ENCODE measurements at places on chromosomes 4 and X.

- no peak for DNase-seq
Observed at GRCh38 chr4:152165846-152166245, 370.0 kb downstream of the FBXW7 start.

DNA sequence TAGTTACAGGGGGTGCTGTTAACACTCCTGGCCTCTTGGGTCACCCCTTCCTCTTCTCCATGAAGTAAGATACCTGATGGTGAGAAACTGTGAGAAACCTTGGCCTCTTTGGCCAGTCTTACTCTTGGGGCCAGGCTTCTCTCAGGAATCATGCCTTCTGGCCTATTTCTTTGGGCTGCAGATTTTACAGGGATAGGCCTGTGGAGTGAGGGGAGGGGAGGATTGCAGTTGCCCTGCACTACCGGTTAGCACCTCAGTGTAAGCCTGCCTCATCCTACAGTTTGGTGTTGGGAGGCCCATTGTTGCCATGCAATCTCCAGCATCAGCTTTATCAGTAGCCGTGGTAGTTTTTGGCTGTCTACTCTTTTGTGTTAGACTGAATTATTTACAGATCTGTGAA, 7.6 kb upstream of the PGRMC2 start:
- DNase-seq = no peak

- DNase-seq = no peak
Observed at GRCh38 chr4:16788868-16789267, 109.6 kb downstream of the LDB2 start.

- no peak for DNase-seq
Observed at GRCh38 chrX:119206203-119206602, 29.9 kb upstream of the PGRMC1 start.

GRCh38 chrX:30153175-30153880, 62.0 kb upstream of the MAGEB2 start:
- peak; percentile 34 for DNase-seq

DNA sequence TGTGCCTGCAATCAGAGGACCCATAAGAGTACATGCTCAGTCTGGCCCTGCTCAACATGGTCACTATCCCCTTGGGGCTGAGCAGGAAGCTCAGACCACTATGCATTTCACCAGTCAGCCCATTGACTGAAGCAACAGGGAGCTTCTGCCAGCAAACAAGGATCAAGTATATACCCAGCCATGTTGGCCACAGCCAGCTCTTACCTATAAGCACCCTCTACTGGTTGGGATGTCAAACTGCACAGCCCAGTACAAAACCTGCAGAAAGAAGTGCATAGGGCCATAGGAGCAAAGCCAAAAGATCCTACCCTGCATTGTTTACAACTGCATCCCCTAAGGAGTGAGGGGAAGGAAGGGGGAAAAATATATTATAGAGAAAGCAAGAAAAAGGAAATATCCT, 214.4 kb upstream of the CPEB2 start:
- DNase-seq = peak; percentile 15

DNA sequence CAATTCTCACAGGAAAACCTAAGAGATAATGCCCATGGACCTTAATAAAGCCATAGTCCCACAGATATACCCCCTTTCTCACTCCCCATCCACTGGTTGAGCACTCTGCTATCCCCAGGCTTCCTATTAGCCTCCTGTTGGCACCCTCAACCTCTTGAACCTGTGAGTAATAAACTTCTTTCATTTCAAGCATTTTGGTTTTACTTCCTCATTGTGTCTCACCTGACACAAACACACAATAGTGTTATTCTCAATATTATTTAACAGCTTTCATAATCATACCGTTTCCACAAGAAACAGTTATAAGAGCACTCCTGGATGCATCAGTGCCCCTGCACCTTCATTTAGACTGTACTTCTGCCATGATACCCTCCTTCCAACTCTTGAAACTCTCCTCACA, 56.8 kb downstream of the TRPC5 start:
- DNase-seq = no peak

DNA sequence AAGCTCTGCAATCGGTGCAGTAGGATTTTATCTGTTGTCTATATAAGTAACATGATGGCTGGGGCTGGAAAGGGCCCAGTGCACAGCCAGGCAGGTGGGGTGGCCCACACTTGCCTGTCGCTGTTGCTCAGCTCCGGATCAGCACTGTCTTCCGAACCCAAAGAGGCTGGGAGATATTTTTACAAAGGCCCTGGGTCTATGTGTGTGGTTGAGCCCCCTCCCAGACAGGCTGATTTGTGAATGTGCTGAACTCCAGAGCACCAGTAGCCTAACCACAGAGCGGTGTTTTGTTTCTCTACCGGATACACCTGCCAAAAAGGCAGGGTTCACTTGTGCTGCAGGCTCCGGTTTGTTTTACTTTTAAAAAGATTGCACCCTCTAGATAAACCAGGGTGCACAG, 33.5 kb upstream of the CHRNA9 start:
- no peak for DNase-seq

DNA sequence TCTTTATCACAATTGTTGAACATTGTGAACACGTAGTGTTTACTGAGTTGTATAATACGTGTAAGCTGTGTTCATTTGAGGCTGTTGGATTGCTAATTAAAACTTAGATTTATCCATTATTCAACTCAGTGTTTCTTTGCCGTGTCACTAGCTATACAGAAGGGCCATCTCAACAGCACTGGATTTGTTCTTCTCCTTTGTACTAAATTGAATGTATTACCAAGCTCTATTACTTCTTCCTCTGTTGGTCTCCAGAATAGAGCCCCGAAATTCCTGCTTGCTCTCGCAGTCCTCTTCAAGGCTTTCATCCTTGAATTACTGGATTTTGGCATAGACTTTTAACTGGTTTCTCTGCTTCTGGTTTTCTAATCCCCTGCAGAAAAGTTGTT, 182.8 kb downstream of the BMPR1B start:
- no peak for DNase-seq

GRCh38 chr4:113109106-113109718, 59.8 kb downstream of the ANK2 start:
- DNase-seq = no peak

- DNase-seq = no peak
Observed at GRCh38 chr4:18041114-18041513, 19.6 kb upstream of the LCORL start.

- DNase-seq = no peak
Observed at GRCh38 chrX:115360220-115360781, 70.8 kb downstream of the LUZP4 start.

DNA sequence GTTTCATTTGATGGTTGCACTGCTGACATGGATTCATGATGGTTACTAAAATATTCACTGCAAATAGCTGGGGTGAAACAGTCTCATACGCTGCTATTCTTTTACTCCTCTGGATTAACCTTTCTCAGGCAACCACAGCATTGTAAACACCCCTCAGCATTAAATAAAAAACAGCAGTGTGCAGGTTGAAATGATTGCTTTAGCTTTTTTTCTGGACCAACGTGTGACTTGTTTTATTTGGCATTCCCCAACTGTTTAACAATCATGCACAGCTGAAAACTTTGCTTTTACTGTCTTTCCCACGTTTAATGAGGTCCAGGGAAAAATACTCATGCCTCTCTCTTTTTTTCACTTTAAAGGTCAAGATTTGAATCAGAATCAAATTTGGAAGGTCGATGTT, 490.8 kb downstream of the RAPGEF2 start:
- DNase-seq = no peak

GRCh38 chr4:7903791-7904516, 35.7 kb downstream of the AFAP1 start:
- peak; percentile 68 for DNase-seq

DNA sequence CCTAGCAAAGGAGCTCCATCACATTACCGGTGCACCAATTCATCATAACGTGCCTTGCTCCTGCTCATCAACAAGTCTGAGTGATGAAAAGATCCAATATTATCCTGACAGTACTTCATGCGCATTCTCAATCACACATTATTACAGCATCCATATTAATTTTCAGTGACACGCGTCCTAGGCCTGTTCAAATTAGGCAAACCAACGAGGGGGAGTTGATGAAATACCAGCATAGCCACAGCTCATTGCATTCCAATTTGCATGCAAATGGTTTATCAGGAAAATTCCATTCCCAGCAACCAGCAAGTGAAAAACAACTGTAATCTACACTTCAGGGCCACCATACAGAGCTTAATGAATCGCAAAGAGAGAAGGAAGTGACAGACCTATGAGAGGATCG, 236.9 kb downstream of the DCLK2 start:
- no peak for DNase-seq

DNA sequence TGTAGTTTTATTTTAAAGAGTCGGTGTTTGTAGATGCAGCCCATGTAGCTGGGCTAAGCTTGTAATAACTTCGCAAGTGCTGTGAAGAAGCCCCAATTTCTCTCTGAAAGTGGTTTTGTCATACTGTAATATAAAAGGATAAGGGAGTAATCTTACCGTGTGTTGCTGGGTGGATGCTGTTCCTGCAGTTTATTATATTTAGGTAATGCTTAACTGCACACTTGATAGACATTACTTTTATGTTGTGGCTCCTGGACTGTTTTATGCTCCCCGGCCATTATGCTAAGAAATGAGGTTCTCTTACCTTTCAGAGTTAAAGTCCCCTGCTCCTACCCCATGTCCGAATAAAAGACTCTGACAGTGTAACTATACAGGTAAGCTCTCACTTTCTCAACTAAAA, 789.4 kb downstream of the RPA4 start:
- DNase-seq = no peak

DNA sequence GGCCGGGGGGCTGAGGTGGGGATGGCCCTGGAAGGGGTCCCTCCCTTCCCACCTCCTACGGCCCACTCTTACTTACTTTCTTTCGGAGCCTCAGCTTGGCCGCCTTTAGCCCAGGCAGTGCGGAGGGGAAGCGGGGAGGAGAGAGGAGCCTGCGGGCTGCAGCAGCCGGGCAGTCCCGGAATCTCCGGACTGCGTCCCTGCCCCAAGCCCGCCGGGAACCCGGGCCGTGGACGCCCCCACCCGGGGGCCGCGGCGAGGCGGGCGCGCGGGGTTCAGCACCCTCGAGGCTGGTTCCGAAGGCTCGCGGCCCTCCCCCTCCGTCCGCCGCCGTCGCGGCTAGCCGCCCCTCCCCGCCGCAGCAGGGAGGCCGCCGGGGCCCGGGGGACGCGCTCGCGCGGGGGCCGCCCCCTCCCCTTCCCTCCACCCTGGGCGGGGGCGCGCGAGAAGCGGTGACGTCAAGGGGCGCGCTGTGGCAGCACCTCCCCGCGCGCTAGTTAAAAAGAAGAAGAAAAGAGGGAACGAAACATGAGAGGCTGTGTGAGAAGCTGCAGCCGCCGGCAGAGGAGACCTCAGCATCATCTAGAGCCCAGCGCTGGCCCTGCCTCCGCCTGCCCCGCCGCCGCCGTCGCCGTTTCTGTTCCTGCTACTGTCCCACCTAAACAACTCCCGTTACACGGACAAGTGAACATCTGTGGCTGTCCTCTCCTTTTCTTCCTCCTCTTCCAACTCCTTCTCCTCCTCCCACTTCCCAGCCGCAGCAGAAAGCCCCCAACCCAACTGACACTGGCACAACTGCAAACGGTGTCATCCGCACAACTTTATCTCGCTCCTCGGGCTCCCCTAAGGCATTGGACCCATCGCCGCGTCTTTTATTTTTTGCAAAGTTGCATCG, at the start of gene HHIP:
HHIP (plus strand) TSS at position 526 of the 892 bp plus-strand sequence. CDS start 520 bp downstream, outside the sequence.
- peak; percentile 19 for DNase-seq

- peak; percentile 39 for DNase-seq
Observed at GRCh38 chr4:4800646-4801408, 58.6 kb upstream of the MSX1 start.

DNA sequence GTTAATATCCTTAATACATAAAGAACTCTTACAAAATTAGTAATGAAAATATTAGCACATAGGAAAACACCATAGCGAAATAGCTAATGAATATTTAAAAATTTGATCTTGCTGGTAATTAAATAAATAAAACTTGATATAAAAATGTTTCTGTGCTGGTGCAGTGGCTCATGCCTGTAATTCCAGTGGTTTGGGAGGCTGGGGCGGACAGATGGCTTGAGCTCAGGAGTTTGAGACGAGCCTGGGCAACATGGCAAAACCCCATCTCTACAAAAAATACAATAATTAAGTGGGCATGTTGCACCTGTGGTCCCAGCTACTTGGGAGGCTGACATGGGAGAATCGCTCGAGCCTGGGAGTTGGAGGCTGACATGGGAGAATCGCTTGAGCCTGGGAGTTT, 7.6 kb downstream of the FAM199X start:
- no peak for DNase-seq

DNA sequence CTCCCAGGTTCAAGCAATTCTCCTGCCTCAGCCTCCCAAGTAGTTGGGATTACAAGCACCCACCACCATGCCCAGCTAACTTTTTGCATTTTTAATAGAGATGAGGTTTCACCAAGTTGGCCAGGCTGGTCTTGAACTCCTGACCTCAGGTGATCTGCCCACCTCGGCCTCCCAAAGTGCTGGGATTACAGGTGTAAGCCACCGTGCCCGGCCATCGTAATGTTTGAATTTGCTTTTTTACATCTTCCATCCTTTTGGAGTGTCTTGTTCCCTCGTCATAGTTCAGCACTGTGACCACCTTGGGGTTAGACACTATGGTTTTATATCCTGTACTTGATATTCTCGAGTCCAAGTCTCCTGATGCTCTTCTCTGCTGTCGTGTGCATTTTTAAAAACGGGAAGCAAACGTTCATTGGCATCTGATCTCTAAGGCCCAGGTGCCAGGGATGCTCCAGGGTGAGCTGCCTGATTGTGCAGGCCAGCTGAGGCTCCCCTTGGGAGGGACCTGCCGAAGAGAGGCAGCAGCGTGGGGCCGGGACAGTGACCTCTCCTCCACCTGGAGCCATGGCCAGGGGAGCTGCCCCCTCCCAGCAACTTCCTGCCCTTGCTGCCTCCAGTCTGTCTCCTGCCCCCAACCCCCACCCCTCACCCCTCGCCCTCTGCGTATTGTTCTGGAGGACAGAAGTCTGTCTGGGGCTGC, 16.7 kb downstream of the DGKQ start:
- no peak for DNase-seq

- DNase-seq = no peak
Observed at GRCh38 chr4:65566473-65566872, 103.8 kb downstream of the EPHA5 start.

- no peak for DNase-seq
Observed at GRCh38 chr4:102783006-102783405, 22.2 kb upstream of the MANBA start.

- no peak for DNase-seq
Observed at GRCh38 chrX:10001496-10001895, 34.3 kb downstream of the CLDN34 start.

DNA sequence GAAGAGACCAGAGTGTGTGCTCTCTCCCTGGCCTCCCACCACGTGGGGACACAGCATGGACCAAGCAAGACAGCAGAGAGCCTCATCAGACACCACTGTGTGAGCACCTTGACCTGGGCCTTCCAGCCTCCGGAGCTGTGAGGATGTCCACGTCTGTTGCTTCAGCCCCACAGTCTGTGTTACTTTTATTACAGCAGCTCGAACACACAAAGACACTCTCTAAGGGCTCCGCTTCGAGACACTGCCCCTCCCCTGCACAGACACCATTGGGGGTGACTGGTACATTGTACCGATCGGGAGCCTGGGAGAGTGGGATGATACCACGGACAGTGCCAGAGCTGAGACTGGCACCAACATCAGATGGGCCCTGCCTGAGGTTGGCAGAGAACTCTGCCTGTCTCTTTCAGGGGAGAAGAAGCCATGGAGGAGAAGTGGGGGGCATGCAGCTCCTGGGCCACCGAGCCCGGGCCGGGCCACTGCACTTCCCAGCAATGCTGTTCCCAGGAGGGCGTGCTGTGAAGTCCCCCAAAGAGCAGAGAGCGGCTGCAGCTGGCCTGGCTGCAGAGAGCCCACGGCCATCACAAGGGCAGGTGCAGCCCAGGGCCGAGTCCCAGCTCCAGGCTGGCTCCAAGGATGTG, 48.1 kb upstream of the HMX1 start:
- DNase-seq = no peak

- DNase-seq = no peak
Observed at GRCh38 chr4:146428298-146428697, 93.4 kb downstream of the SLC10A7 start.

- no peak for DNase-seq
Observed at GRCh38 chr4:7402526-7402925, 32.2 kb downstream of the PSAPL1 start.
